ENCODE measurements at places on chromosomes 7 and 10.

- no peak for DNase-seq
These were observed 1.3 kb downstream of the C10orf95 start for GRCh38 chr10:102450124-102450373.

DNA sequence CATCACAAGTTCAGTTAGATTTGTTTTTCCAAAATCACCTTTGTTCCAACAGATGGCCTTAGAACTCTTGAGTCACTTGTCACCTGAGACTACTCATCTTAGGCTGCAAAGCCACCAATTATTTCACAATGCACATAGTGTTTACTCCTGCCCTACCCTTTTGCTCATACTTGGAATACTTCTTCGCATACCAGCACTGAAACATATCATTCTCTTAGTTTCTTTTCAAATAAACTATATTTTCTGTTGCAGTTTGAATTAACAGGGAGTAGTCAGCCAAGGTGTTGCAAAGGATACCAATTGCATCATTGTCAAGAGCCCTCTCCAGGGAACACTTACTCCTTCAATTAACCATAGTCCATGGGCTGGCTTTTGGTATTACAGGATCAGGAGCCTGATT is 71.0 kb downstream of the CASD1 start:
- no peak for DNase-seq

- no peak for DNase-seq
These were observed 323.6 kb downstream of the BBS9 start for GRCh38 chr7:33452805-33453502.

DNA sequence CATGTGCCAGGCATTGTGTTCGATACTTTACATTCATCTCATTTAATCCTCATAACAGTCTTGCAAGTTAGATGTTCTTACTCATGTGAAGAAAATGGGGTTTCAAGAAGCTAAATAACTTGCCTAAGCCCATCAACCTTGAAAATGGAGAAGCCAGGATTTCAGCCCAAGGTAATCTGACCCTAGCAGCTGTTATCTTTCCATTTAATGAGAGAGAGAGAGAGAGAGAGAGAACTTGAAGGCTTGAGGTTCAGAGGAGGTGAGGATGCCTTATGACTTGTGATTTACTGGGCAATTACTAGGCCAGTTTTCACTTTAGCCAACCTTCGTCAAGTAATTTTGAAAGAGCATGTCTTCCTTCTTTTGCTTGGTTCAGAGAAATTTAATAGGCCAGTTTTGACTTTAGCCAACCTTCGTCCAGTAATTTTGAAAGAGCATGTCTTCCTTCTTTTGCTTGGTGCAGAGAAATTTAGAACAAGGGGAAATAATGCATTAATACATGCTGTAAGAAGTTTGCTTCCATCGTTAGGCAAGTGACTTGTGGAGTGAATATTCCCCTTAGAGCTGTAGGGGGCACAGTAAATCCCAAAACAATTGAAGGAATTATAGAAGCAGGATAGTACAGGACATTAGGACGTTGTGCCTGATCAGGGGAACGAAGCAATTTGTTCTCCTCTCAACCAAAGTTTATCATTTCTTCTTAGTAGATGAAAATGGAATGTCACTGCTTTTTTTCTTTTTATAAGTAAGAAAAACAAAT is 143.0 kb upstream of the BMPER start:
- no peak for DNase-seq

DNA sequence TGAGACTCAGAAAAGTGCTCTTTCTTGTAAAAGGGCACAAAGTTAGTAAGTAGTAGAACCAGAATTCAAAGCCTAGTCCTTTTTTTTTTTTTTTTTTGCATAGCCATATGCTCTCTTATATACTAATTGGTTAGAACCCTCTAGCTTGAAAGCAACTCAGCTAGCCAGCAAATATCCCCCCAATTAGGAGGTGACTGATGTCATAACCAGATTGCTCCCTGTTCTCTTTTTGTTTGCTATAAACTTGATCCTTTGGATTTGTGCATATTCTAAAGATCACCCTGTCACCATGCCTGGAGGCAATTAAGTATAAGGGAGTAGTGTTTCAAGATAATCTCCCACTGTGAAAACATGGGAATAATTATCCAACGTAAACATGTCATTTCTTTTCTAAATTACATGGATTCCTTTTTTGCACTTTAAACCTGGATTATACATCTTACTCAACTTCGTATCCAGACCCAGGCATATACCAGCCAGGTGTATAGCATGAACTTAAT is 963.4 kb downstream of the CNTNAP2 start:
- no peak for DNase-seq

DNA sequence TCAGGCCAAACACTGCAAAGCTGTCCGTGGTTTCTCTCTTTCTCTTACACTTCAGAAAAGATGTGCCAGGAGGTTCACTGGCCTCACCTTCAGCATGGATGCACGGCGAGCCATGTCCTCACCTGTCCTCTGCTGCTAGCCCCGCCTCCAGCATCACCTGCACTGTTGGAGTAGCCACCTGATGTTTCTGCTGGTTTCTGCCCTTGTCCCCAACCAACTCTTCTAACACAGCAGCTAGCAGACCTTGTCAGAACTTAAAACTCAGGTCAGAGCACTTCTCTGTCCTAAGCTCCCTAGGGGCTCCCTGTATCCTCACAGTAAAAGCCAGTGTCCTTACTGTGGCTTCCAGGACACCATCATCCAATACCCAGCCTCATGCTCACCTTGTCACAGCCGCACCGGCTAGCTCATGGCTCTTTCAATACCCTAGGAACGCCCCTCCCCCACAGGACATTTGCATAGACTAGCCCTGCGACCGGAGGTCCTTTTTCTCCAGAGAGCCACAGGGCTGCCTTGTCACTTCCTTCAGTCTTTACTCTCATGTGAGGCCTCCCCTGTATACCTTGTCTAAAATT is 15.2 kb downstream of the PALD1 start:
- no peak for DNase-seq

GRCh38 chr10:33100781-33101391 is 142.9 kb upstream of the ITGB1 start:
- DNase-seq, result no peak

DNA sequence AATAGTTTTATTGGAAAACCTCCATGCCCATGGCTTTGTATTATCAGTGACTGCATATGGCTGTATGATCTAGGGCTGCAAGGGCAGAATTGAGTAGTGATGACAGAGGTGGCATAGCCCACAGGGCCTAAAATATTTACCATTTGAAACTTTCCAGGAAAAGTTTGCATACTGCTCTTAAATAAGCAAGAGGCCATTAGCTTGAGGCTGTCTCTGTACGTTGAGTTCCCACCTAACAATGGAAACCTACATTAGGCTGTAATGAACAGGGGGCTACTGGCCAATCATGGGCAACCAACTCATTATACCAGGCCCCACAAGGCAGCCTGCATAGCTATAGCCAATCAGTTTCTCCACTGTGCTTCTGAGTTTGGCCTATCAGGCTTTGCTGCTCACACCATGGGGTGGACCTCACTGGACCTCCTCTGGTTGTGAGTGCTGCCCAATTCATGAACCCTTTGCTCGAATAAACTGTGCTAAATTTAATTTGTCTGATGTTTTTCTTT is 673 bp upstream of the ST8SIA6 start:
- DNase-seq, result no peak

DNA sequence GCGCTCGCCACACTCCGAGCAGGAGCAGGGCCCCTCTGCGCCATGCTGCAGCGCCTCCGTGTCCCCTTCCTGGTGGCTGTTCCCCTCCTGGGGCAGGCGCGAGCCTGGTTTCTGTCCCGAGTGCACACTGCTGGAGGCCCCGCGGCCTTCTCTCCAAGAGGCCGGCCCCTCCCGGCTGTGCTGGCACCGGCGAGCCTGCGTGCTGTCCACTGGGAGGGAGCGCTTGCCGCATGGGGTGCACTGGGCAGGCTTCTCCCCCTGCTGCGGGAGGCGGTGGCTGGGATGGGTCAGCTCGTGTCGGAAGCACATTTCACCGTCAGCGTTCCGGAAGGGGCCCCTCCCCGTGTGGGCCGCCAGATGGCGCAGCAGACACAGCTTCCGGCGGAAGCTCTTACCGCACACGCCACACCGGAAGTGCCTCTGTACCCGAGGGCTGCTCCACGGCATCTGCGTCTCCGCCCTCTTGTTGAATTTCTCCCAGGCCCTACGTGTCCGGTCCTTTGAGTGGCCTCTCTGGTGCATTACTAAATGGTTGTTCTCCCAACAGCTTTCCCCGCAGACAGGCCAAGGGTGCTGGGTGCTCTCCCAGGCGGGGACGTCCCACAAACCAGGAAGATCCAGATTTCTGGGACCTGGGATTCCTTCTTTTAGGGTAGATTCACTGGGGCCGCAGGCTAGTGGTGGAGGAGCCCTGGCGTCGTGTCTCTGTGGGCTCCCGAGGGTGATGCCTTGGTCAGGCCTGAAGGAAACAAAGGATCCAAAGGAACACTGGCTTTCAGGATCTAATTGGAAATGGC is 18.7 kb downstream of the ZNF786 start:
- no peak for DNase-seq

DNA sequence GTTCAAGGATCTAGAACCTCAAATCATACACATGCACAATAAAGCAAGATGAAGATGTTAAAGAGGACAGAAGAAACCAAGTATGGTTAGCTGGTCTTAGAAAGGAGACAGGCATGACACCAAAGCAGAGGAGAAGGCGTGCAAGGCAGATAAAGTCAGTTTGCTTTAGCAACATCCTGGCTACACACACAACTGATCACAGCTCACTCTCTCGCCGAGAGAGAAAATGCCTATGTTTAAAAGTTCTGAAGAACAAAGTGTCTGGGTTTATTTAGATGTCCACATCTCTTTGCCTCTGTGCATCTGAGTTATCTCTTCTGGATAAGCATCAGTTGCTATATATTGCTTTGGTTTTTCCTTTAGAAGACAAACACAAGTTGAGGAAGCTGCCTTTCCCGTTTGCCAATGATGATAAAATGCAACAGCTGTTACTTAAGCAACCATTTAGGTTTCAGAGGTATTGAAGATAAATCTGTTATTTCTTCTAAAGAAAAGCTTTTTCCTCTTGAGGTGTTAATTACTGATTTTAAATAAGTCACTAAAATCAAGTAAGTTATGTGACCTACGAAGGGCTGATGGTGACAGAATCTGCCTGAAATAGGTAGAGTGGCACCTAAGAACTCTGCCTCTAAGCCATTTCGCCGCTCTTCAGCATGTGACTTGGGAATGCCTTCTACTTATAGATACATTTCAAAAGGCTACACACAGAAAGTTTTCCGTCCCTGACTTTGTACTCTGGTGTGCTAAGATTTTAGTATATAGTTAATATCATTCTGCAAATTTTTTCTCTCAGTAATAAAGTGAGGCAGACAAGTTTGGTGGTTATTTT is 146.2 kb upstream of the ASAH2 start:
- DNase-seq, result no peak

DNA sequence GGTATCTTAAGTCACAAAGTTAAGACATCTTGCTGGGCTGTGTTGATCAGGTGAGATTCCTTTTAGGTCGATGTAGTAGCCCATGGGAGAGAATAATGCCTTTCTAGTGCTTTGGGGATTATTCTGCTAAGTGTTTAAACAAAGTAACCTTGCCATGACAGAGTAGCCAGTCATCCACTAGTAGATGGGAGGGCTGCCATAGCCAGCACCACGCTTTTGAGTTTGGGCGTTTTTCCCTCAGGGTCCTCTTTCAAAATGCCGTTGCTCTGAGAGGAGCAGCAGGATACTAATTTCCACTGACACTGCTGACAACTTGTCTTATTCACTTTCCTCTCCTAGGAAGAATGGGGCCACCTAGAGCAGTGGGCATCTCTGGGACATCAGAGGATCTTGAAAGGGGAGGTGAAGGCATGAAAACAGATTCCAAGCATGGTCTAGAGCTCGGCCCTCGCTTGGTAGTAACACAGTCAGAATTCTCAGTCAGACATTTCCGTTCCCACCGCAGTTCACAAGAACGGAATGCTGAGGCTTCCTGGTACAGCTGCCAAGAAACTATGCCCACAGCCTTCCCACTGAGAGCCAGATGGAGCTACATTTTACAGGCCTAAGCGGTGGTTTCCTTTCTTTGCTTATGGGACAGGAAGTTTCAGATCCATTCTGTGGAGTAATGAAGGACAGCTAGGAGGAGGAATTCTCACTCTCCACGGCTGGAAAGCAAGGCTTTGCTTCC is 15.3 kb upstream of the RSU1 start:
- DNase-seq, result no peak

GRCh38 chr10:71752391-71753090 is 20.8 kb downstream of the VSIR start:
- DNase-seq, result no peak

GRCh38 chr7:99244939-99245338 is 27.7 kb upstream of the MYH16 start:
- DNase-seq, result no peak

GRCh38 chr10:113115556-113115955 is 165.5 kb downstream of the TCF7L2 start:
- DNase-seq, result no peak

- peak; percentile 24 for DNase-seq
These were observed 884 bp downstream of the ICA1 start for GRCh38 chr7:8260871-8261694.

GRCh38 chr10:1133495-1134045 is 77.4 kb downstream of the WDR37 start:
- DNase-seq, result no peak

- no peak for DNase-seq
These were observed 8.7 kb downstream of the TNRC18 start for GRCh38 chr7:5414916-5415315.

DNA sequence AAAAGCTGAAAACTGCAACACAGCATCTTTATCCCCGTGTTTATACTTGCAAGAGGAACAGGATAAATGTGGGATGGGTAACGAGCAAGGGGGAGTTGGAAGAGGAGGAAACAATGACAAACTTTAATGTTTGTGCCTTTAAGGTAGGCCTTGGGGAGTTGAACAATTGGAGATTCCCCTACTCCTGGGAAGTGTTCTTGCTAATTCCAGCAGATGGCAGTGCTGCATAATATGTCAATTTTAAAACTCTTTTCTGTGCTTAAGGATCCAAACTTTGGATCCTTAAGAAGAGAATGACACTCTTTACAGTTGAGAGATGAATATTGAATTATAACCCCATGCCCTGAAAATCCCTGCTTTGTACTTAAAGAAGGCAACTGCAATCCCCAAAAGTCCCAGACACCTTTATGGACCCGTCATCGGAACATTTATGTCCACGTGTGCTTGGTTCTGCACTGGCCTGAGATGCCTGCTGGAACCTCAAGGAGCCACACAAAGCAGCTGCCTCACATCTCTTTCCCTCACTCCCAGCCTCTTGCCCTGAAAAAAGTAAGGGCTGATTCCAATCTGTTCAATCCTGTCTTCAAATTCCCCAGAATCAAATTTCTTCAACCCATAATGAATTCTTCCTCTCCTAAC is 12.0 kb downstream of the IFIT5 start:
- no peak for DNase-seq

DNA sequence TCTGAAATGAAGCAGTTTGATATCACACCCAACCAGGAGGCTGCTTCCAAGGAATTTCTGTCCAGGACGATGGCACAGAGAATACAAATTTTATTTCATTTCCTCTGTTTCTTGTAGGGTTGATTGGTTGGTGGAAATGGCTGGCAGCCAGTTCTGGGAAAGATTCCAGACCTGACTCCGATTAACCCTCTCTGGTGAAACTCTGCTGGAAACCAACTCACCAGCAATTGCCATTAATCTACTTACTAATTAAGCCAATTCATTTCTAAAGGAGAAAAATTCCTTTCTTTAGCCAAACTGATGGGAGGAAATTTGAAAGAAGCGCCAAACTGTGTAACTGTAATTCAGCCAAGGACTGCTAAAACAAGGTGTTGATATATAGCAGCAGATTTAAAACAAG is 10.7 kb downstream of the PTF1A start:
- no peak for DNase-seq

Data from hypothalamus (tissue), 51 donors.